ENCODE measurements at places on chromosomes 12 and 14. TPM values are rescaled to one million over a fixed set of nuclear protein-coding genes. Genes with fewer than 3 reads are reported as not detected.

Gene B3GNT4
- 0.48 TPM for total RNA-seq

Gene KCNC2
- not detected for total RNA-seq

Gene WASHC3
- total RNA-seq, result 40.6 TPM

Gene TTC9
- 4.7 TPM for total RNA-seq

Gene ERBB3
- 0.64 TPM for total RNA-seq

Gene CISTR
- total RNA-seq, result not detected

Gene CTSG
- not detected for total RNA-seq

Gene SPTB
- 0.29 TPM for total RNA-seq

Gene NGB
- not detected for total RNA-seq

Gene TMEM63C
- total RNA-seq, result 0.04 TPM

Gene A2M
- total RNA-seq, result 0.28 TPM

DNA sequence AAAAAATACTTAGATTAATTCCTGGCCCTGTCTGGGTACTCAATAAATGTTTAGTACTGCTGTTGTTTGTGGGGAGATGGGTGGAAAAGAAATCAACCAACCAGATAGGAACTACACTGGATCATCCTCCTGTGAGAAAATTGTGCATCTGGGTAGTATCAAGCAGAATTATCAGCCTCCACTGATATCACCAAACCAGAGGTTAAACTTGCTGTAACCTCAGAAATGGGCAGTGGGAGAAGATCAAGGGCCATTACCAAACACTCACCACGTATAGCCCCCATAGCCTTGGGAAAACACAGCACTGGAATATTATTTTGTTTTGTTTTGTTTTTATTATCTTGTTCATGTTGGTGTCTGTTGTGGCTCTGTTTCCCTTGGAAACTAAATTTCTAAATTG, 19.7 kb downstream of the VEZT start:
- no peak for ATAC-seq

DNA sequence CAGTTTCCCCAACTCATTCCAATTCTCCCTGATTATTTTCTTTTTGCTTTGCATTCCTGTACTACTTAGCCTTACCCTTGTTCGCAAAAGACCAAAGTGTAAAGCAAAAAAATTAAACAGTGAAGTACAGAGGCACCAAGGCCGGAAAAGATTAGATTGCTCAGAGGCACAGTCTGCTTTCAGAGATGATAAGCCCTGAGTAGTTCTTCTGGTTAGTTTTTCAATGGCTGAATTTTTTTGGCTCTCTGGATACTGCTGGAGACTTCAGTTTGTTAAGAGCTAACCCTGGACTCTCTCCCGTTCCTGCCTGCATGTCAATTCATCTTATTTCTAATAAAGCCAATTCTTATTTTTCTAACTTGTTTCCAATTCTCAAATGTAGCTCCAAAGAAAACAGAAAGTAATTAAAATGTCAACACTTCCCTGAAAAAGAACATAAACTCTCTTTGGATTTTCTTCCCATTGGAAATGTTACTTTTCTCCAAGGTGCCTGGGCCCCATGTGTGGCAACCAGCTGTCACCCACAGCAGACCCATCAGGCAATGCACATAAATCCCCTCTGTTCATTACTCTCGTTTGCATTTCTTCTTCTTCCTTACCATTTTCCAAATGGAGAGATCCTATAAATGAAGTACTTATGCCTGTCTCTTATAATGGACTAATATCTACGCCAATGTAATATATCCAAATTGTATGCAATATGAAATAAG, 142.8 kb downstream of the BTG1 start:
- ATAC-seq, result no peak

- no peak for ATAC-seq
Observed at GRCh38 chr12:77754086-77754485, 76.6 kb upstream of the NAV3 start.

- no peak for ATAC-seq
Observed at GRCh38 chr12:117298648-117299225, 62.7 kb downstream of the NOS1 start.

DNA sequence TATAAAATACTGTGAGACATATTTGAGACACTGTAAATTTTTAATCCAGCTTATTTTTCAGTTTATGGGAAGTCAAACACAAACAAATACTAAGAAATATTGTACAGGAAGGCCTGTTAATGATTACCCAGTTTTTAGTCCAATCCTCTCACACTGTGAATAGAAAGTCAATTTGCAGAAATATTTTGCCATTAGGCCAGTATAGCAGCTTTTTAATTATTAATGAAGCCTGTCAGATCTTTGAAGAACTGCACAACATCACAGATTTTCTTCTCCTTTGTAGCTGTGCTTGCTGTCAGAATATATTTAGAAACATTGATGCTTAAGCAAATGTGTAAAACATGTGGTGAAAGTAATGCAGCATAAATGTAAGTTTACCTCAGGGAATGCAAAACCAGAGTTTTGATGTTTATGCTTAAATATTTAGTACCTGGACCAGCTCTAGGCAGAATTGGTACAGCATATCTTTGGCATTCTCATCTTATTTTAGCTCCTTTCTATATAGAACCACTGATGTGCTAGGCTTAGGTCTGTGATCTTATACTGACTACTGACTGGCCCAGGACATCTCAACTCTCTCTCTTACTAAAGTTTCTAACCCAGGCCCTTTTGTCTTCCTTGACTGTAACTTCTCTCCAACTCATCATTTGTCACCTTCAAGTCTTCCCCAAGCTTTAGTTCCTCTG, 230.8 kb upstream of the NAV3 start:
- ATAC-seq, result no peak

DNA sequence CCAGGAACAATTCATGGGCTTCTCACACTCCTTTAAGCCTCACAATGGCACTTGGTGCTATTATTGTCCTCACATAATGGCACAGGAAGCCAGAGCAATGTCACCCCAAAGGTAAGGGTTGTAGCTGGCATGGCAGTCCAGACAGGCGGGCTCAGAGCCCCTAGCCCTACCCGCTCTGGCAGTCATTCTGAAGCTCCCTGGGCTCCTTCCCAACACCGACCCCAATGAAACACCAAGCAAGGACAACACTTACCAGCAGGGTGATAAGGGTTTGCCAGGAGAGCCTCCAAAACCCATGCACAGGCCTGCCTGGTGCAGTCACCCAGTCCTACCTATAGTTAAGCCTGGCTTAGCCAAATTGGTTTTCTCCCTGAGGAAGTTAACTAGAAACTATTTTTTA, 30.8 kb downstream of the MAX start:
- no peak for ATAC-seq

DNA sequence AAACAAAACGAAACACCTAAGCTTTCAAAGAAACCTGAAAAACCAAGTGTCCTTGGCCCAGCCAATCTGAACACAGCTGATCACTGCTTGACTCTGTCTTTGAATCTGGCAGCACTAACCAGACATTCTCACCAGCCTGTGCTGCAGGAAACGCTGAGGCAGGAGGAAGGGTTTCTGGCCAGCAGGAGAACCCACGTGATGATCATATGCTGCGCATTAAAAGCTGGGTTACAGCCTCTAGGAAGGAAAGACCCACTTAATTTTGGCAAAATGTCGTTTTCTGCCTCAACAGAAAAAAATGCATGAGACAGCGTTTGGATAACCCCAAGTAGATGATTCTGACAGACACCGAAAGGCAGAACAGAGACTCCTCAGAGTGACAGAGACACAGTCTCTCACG, 9.8 kb downstream of the APPL2 start:
- no peak for ATAC-seq

DNA sequence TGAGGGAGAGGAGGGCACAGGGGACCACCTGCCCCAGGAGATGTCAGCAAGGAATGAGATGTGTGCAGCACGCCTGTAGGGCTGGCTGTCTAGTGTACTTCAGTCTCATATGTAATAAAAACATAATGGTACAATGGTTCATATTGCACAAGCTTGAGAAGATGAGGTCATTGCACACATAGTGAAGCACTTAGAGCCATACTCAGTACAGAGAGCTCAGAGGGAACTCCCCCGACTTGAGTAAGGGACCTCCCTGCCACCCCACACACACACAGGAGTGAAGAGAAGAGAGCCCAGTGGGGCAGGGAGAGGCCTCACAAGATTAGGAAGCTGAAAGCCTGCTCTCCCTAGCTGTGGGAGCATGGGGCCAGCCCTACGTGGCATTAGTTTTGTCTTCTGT, 61.5 kb downstream of the SLC6A12 start:
- no peak for ATAC-seq

DNA sequence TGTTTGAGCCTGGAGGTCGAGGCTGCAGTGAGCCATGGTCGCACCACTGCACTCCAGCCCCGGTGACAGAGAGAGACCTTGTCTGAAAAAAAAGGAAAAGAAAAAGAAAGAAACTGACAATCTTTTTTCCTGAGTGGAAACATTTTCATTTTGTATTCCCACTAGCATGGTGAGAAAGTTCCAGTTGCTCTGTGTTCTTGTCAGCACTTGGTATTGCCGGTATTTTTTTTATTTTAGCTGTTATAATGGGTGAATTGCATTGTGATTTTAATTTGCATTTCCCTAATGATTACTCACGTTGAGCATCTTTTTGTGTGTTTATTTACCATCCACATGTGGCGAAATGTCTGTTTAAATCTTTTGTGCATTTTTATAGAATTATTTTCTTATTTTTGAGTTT, 25.6 kb downstream of the GLT8D2 start:
- ATAC-seq, result no peak

DNA sequence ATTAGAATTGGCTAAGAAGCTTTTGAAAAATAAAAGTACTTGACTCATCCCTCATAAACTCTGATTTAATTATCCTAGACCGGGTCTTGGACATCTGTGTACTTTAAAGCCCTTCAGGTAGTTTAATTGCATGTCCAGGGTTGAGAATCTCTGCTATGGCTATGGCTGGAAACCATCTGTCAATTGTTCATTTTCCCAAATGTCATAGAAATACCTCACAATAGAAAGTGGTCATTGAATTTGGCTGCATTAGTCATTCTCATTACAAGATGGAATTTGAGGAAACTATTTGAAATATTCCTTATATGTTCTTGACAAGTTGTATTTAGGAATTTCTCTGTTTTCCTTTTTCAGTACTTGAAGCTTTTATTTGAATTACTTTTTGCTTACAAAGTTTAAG, 111.3 kb downstream of the TSHR start:
- no peak for ATAC-seq

- ATAC-seq, result no peak
Observed at GRCh38 chr12:48966177-48966895, 5.2 kb downstream of the WNT10B start.

DNA sequence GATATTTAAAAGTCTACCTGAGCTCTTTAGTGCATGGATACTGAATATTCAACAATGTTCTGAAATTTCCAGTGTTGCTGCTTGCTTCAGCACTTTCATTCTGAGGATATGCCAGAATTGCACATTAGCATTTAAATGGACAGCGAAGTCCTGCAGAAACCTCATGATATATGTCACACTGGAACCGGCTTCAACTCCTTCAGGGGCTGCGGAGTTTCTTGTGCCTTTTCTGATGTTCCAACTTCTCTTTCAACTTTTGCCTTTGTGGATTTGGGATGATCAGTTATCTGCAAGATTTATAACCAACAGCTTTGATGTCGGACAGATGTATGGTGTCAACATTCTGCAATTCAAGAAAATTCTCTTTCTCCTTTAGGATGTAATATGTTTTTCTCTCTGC, 142.5 kb upstream of the LMNTD1 start:
- ATAC-seq, result no peak

DNA sequence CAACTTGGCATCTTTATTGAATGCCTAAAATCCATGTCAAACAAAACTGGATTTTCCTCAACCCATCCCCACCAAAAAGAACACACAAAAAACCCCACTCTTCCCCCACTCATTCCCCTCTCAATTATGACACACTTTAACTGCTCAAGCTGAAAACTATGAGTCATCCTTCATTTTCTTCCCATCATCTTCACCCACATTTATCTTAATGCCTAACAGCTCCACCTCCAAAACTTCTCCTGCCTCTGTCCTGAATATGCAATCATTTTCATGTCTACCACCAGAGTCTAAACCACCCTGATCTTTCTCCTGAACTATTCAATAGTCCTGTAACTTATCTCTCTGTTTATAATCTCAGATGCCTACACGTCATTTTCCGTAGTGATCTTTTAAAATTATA, 239.7 kb downstream of the BCAT1 start:
- peak; percentile 72 for ATAC-seq

- ATAC-seq, result no peak
Observed at GRCh38 chr12:113835896-113836295, 130.2 kb downstream of the RBM19 start.

GRCh38 chr12:98738002-98738401, 92.9 kb downstream of the APAF1 start:
- ATAC-seq, result peak; percentile 4

DNA sequence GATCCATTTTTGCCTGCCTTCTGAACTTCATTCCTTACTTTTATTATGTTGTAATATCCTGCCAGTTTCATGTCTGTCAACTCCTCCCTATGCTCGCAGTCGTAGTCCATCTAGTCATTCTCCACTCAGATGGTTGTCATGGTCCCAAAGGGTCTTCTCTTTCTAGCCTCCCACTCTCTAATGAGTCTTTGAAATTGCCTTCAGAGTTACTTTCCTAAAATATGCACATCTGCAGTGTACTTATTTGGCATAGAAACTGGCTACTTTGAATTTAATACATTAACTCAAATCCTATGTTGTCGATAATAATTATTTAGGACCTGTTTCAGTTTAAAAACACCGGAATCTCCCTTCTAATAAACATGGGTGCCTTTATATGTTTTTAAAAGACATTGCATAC, 101.0 kb downstream of the PDE3A start:
- ATAC-seq, result no peak

GRCh38 chr12:120546050-120546386, 11.9 kb downstream of the RNF10 start:
- no peak for ATAC-seq

DNA sequence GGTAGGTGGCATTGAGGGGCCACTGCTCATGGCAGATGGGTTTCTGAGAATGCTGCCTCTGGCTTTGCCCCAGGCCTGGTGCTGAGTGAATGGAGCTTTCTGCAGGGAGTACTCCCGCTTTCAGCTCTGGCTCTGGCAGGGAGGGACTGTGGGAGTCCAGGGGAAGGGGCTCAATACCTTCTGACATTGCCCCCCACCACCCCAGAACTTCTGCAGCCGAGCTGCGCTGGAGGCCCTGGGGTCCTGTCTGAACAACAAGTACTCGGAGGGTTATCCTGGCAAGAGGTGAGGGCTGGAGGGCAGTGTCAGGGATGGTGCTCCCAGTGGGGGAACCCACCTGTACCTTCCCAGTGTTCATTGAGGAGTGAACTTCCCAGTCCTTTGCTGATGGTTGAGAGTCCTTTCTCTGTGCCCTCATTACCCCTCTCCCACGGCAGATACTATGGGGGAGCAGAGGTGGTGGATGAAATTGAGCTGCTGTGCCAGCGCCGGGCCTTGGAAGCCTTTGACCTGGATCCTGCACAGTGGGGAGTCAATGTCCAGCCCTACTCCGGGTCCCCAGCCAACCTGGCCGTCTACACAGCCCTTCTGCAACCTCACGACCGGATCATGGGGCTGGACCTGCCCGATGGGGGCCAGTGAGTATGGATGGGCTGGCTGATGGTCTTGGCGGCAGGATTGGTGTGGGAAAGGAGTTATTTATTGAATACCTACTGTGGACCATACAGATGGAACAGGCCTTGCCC, 1.9 kb downstream of the SHMT2 start:
- no peak for ATAC-seq

GRCh38 chr12:131407221-131408035, 303.5 kb upstream of the SFSWAP start:
- ATAC-seq, result no peak

- peak; percentile 62 for ATAC-seq
Observed at GRCh38 chr12:55068416-55069010, 48.7 kb downstream of the NEUROD4 start.

GRCh38 chr12:131929581-131930456, 743 bp downstream of the PUS1 start:
- peak; percentile 3 for ATAC-seq

GRCh38 chr12:89883630-89884389, 175.2 kb upstream of the ATP2B1 start:
- ATAC-seq, result no peak

All from activated T-helper 17 cell treated with anti-CD3 and anti-CD28 coated beads, Interleukin-2, amount 50 U/mL, for 72 hours (primary cell).